Fibroblast of villous mesenchyme (primary cell): ENCODE measurements at places on chromosomes 3 and 15.
A peak's percentile ranks its signal among the peaks of the same experiment; 100 is the strongest.

DNA sequence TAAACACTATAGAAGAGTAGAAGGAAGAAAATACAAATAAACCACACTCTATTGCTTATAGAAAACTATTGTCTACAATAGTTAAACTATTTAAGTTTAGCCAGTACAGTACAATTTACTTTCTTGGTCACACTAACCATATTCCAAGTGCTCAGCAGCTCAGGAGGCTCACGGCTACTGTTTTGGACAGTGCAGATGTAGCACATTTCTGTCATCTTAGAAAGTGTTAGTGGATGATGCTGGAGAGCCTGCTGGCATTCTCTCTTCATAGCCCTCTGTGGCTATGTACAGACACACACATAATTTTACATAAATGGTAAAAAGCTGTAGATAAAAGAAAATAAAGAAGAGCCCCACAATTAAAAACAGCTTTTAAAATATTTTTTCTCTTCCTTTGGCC is 23.8 kb downstream of the NUDT16 start:
- no peak for DNase-seq

GRCh38 chr3:187325632-187326031 is 34.1 kb upstream of the MASP1 start:
- no peak for DNase-seq

DNA sequence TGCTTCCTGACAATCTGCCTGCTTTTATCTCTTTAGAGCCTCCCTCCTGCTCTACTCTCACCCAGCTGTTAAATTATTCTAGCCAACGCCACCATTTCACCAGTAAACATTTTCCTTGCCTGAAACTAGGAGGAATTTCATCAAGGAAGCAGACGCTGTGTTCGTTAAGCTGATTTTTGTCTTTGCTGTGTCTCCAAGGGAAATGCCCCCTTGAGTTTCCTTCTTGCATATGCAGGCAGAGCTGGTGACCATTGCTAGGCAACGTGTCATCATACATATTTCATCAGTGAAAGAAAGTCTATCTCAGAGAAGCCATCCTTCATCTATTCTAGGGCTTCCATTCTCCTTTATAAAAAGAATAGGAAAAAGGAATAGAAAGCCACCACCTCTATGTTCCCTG is 87.0 kb upstream of the ST8SIA2 start:
- no peak for DNase-seq

DNA sequence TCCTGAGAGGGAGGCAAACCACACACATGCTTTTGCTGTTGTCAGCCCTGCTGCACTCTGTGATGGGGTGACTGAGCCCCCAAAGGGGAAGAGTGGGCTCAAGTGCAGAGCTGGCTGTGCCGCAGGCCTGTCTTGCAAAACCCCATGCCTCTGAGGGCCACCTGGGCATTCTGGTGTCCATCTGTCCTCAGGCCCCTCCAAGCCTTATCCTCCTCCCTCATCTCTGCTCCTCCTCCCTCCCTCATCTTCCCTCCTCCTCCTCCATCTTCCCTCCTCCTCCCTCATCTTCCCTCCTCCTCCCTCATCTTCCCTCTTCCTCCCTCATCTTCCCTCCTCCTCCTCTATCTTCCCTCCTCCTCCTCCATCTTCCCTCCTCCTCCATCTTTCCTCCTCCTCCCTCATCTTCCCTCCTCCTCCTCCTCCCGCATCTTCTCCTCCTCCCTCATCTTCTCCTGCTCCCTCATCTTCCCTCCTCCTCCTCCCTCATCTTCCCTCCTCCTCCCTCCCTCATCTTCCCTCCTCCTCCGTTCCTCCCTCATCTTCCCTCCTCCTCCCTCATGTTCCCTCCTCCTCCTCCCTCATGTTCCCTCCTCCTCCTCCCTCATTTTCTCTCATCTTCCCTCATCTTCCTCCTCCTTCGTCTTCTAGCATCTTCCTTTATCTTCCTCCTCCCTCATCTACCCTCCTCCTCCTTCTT is 40.6 kb downstream of the CHDH start:
- no peak for DNase-seq

GRCh38 chr3:29186982-29187725 is 93.7 kb upstream of the RBMS3 start:
- DNase-seq = peak; percentile 74

DNA sequence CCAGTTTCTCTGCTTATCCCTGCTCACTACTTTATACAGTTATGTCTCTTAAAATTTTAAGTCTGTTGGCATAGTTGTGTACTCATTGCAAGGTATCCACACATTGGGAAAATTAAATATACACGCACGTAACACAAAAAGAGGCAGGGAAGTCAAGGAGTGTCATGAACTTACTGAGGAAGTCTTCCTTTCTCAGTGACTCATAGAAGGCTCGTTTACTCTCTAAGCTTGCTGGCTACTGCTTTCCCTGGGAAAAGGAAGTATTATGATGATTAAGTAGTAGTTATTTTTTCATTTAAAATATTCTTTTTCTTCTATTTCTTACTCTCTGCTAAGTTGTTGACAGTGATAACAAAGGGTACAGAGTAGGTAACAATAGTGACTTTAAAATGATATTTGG is 287.3 kb downstream of the UBE2E2 start:
- DNase-seq = peak; percentile 57

- DNase-seq = no peak
Observed at GRCh38 chr15:96323319-96324145, 7.0 kb upstream of the NR2F2 start.

- DNase-seq = peak; percentile 61
Observed at GRCh38 chr3:43855674-43856299, 165.0 kb downstream of the ABHD5 start.

GRCh38 chr15:63835211-63835568 is 1.4 kb upstream of the HERC1 start:
- DNase-seq = no peak

GRCh38 chr3:146517684-146518435 is 26.5 kb downstream of the PLSCR1 start:
- DNase-seq = peak; percentile 49

DNA sequence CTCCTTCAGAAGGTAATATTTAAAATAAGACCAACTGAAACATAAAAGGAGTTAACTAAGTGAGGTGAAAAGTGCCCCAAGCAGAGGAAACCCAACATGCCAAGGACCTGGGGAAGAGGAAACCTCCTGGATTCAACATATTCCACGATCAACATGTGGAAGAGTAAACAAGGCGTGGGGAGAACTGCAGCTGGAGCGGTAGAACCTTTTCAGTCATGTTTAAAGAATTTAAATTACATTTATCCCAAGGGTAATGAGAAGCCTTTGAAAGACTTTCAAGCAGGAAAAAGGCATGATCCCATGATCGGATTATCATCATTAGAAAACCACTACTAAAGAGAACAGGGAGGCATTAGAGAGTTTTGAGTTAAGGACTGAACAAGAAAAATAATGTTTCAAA is 330.7 kb downstream of the FHIT start:
- DNase-seq = no peak

- DNase-seq = no peak
Observed at GRCh38 chr3:175489406-175489805, 630.3 kb downstream of the NAALADL2 start.

GRCh38 chr3:167787440-167787839 is 51.9 kb downstream of the SERPINI1 start:
- no peak for DNase-seq

DNA sequence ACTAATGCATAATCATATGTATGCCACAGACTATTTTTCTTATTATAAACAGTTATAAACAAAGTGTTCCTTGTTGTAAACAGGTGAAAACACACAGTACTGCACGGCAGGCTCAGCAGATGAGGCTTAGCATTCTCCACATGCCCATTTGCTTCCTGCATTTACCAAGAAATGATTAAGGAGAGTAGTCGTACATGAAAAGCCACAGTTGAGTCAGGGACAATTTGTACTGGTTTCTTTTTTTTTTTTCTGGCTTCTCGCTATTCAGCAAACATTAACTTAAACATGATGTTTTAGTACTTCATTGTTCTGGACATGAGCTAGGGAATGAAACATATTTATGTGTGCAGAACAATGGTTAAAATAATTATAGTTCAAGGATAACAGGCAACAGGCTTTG is 63.4 kb downstream of the GHSR start:
- DNase-seq = no peak

DNA sequence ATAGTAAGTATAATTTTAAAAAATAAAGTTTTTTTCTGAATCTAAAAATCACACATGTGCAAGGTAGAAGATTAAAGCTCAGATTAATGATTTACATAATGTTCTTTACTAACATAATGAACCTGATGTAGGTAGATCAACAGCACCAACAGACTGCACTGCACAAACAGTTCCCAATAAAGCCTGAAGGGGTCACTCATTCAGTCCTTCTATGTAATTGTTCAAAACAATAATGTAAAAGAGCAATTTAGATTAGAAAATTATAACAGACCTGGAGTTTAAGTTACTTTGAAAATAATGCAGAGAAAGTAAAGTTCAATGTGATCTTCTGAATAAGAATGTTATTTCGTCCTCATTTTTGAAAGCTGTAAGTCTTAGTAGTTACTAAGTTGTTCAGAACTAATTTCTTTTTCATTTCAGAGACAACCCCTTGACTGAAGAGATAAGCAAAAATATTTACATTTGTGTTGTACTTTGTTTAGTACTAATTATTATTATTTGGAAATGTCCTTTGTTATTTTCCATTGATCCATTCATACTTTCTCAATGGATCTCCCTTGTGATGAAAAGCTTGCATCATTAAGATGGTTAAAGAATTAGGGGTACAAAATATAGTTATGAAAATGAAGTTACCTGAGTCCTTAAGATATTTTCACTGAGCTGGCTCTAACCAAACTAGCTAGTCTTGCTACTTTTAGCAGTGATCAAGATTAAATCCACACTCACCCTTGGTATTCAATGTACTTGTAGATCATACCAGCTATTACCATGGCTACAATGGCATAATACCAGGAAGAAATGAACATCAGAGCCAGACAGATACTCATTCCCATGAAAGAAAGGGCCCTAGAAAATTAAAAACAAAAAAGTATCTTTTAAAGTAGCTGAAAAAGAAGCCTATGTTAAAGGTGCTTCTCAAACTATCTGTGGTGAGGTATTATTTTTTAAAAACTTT is 16.8 kb downstream of the EMC4 start:
- peak; percentile 48 for DNase-seq

- no peak for DNase-seq
Observed at GRCh38 chr15:35309886-35310285, 224.8 kb upstream of the NANOGP8 start.

GRCh38 chr3:66172394-66172793 is 48.4 kb upstream of the SLC25A26 start:
- DNase-seq = no peak

DNA sequence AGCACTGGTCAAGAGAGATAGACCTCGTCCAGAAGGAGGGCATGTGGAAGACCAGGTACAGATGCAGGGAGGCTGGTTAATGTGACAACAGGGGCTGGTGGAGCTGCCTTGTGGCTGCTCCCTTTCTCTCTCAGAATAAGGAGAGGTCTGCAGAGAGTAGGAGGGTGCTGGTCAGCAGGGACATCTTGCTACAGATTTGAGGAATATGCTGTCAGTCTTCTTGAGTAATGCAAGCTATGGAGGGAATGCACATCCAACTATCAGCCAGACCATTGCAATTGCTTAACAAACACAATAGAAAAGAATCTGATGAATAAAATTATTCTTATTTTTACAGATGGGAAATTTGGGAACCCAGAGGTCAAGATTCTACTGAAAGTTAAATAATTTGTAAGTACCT is 20.3 kb upstream of the SIAH2 start:
- no peak for DNase-seq

DNA sequence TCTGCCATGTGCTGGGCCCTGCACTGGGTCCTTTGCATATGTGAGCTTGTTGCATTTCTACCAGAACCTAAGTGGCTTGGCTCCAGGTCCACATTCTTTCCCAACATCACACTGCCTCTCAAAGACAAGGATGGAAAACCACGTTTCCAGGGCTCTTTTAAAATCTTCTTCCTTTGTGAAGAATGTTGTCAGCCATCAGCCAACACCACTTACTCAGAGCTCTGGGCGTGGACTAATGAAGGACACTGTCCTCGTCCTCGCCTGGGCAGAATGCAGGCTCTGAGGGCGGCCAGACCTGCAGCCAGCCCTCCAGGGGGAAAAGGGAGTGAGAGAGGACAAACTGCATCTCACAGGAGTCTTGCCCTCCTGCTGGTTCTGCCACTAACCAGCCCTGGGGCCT is 49.7 kb downstream of the MAGEF1 start:
- no peak for DNase-seq

DNA sequence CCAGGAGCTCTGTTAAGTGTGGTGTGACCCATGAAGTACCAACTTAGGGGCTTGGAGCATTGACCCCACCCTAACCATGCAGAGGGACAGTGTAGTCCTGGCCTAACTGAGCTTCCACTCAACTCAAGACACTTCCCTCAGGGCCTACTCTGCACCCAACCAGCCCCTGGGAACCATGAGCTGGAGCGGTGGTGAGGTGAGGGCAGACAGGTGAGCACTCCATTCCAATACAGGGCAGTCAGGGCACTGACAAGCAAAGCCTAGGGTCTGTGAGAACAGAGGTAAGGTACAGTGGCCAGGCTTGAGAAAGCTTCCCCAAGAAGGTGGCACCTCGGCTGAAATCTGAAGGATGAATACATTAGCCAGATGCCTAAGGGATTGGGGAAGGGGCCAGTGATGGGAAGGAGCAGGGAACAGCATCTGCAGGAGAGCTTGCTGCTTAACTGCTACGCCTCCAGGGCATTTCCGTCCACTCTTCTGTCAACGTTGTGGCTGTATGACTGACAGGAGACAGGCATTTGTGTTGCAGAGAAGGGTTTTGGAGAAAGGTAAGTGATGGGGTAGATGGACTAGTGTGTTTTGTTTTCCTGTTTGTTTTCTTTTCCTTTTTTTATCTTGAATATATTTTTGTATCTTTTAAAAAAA is 243.5 kb upstream of the TRIM42 start:
- DNase-seq = no peak

DNA sequence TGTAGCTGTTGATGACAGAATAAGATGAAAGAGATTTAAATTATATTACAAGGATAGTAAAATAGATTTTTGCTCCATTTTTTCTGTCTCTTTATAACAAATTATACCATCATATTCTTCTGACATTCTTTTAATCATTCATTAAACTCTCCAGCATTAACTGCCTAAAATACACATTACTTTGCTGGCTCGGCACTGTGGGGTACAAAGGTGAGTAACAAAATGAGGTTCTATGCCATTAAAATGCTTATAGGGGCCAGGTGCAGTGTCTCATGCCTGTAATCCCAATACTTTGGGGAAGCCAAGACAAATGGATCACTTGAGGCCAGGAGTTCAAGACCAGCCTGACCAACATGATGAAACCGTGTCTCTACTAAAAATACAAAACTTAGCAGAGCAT is 81.5 kb downstream of the ULK4 start:
- no peak for DNase-seq

DNA sequence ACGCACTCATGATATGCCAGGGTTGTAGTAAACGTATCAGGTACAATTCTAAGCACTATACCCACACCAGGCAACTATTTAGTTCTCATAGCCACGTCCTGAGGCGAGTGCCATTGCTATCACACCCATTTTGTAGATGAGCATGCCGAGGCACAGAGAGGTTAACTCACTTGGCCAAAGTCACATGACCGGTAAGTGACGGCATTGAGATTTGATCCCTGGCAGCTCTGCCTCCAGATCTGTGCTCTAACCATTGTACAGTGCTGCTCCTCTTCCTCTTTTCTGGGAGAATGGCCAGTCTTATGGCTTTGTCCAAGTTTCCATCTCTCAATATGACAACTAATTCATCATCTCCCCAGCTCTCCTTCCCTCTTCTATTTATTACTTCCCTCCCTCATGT is 18.9 kb upstream of the ATP2B2 start:
- DNase-seq = no peak

- peak; percentile 73 for DNase-seq
Observed at GRCh38 chr3:151538456-151539393, 77.9 kb upstream of the IGSF10 start.
